ENCODE measurements at places on chromosomes 1 and 21.

GRCh38 chr1:87829360-87829759, 500.7 kb downstream of the LMO4 start:
- no peak for DNase-seq

GRCh38 chr1:73727036-73727435, 470.9 kb downstream of the LRRIQ3 start:
- DNase-seq: no peak

DNA sequence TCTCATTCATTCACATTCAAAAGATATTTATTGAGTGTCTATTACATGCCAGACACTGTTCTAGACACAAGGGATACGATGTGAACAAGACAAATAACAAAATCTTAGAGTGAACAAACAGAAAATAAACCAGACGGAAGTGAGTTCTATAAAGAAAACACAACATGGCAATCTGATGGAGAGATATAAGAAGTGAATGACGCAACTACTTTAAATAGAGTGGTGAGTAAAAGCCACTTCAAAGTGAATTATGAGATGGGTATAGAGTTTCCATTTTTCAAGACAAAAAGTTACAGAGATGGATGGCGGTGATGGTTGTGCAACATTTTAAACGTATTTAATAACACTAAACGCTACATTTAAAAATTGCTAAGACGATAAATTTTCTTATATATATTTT, 75.4 kb downstream of the CEP170 start:
- DNase-seq: no peak

DNA sequence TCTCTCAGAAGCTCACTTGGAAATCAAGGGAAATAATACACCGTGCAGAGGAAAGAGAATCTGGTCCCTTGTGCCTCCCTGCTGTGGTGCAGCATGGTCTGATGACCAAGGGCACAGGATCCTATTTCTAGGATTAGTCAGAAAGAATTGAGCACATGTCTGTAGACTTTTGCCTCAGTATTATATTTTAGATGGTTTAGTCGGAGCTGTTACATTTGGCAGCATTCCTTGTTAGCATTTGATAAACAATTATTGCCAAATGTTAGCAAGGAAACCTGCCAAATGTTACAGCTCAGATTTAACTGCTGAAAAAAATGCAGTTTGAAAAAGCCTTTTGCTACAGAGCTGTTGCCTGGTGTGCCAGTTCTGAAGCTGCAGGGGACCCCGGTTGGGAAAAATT, 183.5 kb upstream of the DPYD start:
- DNase-seq: peak; percentile 61

- no peak for DNase-seq
Observed at GRCh38 chr1:185487026-185487425, 170.0 kb upstream of the IVNS1ABP start.

DNA sequence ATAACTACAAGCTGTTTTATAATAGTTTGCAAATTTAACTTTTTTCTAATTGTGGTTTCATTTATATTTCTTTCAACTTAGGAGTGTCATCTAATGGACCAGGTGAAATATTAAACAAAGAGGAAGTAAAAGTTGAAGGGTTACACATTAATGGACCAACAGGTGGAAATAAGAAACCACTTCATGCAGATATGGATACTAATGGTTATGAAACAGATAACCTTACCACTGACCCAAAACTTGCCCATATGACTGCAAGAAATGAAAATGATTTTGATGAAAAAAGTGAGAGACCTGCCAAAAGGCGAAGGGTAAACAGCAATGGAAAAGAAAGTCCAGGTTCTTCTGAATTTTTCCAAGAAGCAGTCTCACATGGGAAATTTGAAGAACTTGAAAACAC, 59.7 kb downstream of the MIER1 start:
- no peak for DNase-seq

DNA sequence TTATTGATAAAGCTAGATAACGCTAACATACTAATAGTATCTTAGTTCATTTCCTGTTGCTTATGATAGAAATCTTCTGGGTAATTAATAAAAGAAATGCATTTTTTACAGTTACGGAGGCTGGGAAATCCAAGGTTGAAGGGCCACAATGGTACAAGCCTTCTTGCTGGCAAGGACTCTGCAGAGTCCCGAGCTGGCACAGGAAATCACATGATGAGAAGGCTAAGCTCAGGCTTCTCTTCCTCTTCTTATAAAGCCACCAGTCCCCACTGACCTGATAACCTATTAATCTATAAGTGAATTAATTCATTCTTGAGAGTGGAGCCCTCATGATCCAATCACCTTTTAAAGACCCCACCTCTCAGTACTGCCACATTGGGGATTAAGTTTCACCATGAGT, 82.6 kb downstream of the GPR161 start:
- no peak for DNase-seq

GRCh38 chr1:47517946-47518345, 80.1 kb downstream of the FOXD2 start:
- no peak for DNase-seq

DNA sequence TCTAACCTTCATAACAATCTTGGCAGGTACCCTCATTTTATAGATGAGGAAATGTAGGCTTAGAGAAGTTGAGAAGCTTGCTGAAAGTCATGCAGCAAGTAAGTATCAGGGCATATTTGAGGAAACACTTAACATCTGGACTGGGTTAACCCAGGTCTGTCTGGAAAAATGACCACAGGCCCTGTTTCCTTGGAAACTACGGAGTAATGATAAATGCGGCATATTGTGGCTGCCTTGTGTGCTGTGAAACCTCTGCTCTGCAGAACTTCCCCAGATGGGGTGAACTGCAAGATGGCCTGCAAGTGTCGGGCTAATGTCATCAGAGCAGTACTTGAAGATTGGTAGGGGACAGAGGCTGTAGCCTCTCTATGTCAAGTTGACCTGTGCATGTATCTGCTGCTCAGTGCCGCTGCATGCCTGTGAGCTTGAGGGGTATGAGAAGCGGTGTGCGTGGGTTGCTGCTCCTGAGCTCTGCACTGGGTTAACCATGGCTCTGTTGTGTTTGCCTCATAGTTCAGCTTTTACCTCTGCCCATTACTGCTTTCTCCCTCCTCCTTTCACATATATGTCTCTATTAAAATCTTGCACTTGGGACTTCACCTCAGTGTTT, 83.1 kb downstream of the WDR3 start:
- no peak for DNase-seq

- no peak for DNase-seq
Observed at GRCh38 chr21:33019885-33020557, 5.7 kb upstream of the OLIG2 start.

DNA sequence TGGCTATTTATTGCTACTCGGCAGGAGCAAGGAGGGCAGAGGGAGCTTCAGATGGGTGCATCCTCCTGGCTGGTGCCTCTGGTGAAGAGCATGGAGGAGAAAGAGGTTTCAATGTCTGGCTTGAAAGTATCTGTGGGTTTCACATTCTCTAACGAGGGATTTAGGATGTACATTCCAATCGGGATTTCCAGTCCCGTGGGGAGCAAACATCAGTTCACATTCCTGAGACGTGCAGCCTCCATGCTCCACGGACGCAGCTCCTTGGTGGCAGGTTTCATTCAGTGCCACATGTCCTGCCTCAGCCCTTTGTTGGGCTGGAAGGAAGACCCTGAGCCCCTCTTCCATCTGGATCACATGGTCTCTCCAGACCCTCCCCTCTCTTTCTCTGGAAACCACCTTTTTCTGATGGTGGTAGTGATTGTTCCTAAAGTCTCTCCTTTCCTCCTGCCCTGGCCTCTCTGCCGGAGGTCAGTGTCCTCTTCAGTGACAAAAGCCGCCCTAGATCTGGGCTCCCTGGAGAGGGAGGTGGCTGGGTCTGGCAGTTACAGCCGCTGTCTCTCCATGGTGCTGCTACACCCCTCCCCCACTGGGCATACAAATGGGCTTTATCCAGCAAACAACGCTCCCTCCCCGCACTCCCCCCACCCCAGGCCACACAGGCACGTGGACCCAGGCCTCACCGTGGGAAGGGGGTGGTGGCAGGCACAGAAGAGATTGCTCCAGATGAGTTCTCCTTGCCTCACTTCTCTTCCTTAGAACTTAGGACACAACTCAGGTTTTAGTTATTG, 826 bp upstream of the CA14 start:
- no peak for DNase-seq

DNA sequence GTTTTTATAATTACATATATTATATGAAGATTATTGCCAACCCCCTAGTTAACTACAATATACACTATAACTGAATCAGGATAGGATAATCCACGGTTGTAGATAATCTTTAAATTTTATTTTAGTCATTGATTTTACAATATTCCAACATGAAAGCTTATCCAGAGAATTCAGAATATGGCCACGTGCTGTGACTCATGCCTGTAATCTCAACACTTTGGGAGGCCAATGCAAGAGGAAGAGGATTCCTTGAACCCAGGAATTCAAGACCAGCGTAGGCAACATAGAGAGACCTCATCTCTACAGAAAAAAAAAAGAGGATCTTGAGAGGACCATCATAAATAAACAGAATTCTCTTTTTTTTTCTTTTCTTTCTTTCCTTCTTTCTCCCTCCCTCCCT, 119.6 kb upstream of the CACYBP start:
- DNase-seq: no peak

DNA sequence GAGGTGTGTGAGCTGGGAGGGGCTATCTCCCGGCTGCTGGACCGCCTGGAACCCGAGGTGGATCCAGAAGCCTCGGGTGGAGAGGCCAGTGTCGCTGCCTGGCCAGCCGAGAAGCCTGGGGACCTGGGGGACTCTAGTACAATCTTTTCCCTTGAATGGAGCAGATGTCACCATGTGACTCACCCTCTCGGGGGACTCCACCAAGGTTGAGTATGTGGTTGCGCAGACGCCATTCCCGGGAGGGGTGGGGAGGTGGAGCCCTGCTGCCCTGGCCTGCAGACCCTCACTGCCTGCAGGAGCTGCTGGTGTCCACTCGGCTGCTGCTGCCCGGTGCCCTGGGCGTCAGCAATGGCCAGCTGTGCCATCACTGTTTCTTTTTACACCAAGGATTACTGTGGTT, 40.3 kb downstream of the TP73 start:
- DNase-seq: no peak

- DNase-seq: no peak
Observed at GRCh38 chr1:25536124-25536523, 7.3 kb upstream of the LDLRAP1 start.

DNA sequence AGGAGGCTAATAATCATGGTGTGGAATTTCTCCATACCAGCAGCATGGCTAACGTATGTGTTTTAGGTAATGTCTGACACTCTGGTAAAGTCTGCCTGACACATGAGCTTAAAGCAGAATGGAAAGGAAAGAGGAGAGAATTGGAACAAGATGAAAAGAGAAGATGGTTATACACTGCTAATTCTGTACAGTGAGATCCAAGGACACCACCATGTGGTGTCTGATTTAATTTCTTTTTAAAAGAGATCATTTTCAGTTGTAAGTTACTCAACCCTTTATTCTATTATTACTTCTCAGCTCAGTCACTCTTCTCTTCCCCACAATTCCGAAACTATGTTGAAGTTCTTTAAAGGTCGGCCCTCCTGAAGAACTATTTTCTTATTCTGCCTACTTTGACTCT, 15.6 kb downstream of the PRKAB2 start:
- DNase-seq: no peak

- no peak for DNase-seq
Observed at GRCh38 chr1:10897981-10898728, 101.7 kb upstream of the CASZ1 start.

DNA sequence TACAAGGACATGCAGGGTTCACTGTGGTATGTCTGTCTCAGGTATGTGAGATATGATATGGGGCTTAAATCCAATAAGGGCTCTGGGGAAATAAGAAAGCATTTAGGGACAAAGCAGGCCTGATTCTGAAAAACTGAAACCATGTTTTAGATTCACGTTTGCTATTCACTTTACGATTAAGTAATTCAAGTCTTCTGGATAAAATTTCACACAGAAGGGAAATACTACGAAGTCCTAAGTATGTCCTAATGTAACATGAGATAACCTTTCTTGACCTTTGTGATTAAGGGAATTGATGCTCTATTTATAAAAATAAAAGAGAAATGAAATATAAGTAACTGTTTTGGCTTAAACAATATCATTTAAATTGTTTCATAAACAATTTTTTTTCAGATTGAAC, 55.4 kb downstream of the HNRNPR start:
- no peak for DNase-seq

DNA sequence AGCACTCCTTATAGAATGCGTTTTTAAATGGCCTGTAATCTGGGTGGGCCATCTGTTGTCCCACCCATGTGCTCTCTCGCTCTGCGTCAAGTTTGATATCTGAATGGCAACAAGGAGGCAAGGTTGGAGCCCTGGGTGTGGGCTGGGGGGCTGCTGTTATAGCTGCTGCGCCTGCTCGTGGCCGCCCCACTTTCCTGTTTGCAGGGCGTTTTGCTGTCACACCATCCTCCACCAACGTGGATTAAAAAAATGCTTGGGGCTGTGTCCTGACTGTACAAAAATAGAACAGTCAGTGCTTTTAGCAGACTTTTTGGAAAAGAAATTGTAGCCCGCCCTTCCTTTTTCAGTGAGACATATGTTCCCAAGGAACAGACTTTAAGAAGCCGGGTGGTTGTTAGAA, 25.4 kb downstream of the UMODL1 start:
- DNase-seq: no peak

DNA sequence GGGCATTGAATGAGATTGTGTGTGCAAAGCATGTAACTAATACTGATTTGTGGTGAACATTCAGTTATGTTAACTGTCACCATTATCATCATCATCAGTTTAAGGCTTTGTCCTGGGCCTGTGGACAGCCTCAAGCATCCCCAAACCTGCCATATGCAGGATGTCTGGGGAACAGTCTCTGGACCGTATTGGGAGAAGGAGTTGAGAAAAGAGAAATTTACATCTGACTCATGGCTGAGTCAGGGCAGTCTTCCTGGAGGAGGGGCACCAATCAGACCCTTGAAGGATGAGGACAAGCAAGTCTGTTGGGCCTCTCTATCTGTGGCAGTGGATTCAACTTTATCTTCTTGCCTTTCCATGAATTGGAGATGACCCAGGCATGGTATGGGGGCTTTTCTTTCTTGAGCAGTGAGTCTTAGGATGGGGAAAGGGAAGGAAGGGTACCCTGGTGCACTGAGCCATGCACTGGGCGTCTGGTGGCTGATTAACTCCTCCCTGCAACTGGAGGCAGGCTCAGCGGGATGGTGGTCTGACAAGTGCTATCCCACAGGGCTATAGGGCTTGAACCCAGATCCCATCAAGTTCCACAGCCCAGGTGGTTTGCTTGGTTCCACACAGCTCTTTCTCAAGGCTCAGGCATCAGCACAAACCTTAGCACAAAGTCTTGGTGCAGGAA, 2.9 kb downstream of the PADI3 start:
- DNase-seq: no peak
